Activated naive CD4-positive, alpha-beta T cell (primary cell): ENCODE measurements at places on chromosomes 2 and 18.
A peak's percentile ranks its signal among the peaks of the same experiment; 100 is the strongest.

DNA sequence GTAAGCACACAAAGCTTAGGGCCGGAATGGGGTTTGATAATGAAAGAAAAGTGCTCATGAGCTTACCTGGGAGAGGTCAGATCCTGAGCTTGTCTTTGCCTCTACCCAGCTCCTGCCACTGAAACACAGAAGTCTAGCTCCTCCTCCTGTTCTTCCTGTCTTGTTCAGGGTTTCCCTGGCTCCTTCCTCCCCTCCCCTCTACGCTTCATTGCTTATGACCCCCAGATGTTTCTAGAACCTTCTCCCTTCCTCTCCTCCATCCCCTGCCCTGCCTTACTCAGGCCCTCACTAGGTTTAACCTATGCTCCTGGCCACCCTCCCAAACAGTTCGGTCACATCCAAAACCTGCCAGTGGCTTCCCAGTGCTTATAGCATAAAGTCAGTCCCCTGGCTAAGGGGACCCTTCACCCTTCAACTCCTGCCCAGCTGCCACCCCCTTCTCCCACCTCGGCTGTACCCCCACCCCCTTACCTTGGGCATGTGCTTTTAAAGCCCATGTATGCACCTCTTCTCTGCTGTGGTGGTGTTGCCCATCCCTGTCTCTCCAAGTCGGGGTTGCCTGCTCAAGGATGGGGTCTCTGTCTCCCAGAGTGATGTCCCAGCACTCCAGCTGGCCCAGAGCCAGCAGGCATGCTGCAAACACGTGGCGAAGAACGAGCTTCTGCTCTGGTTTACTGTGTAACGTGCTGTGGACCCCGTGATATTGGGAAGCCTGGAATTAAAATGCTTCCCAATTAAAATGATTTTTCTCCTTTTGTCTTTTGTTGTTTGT is 233.6 kb downstream of the TPGS2 start:
- DNase-seq: no peak

GRCh38 chr2:238024986-238025385 is 35.8 kb upstream of the SCLY start:
- DNase-seq: no peak

GRCh38 chr2:1591978-1592907 is 152.1 kb downstream of the PXDN start:
- DNase-seq: no peak

DNA sequence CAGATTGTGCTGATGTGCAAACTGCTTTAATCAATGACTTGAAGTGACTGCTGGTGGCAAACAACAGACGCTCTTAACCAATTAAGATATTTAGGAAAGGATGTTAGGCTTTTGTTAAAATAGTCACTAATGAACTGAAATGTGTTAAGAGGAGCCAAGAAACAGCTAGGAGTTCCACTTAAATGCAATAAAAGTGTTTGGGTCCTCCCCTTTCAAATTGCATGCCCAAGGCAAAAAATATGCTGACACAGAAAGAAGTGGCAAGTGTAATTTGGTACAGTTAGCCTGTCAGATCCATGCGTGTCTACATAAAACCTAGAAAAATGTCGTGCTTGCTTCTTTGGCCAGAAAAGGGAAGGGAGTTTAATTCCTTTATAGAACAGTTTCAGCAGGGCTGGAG is 61.9 kb downstream of the XRCC5 start:
- no peak for DNase-seq

DNA sequence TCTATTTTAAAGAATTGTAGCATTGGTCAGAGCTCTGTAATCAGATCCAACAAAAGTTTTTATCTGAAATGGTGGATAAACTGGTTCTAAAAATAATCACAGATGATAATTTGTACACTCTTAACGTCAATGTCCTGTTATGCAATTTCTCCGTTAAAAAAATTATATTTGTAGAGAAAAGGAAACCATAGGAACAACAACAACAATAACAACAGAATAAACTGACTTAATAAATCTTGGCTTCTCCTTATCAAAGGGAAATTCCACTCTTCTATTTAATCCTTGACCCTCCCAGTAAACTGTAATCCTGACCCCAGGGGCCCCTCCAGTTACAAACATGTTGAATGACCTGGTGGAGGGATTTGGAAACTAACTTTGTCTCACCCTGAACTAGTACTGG is 78.6 kb upstream of the ZFP36L2 start:
- no peak for DNase-seq

GRCh38 chr18:55110436-55110835 is 151.2 kb upstream of the CCDC68 start:
- DNase-seq: no peak

GRCh38 chr2:234502285-234502918 is 5.5 kb upstream of the ARL4C start:
- DNase-seq: no peak

DNA sequence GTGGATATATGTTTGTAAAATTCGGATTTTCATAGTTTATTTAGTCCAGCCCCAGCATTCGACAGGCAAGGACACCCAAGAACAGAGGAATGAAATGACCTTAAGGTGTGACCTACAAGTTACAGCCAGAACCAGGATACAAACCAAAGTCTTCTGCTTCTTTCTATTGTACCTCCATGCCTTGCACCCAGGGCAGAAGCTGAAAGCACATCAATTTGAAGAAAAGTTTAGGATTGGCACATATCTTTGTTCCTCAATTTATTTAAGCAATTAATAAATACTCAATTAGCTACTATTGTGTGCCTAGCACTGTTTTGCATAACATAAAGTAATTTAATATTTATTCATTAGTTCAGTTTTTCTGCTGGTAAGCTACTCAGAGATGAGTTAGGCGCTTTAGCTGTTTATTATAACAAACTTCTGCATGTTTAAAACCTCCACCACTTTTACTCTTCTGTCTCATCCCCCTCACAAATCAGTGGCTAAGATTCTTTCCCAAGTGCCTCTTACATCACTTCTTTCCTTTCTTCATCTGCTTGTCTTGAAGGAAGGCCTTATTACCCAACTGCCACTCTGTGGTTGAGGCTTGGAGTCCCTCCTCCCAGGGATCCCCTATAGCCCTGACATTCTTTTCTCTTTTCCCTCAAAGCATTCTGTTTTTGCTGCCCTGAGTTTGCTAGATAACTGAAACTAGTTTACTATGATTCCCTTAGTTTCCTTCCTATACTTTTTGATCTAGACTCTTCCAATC is 37.1 kb upstream of the DARS1 start:
- no peak for DNase-seq

DNA sequence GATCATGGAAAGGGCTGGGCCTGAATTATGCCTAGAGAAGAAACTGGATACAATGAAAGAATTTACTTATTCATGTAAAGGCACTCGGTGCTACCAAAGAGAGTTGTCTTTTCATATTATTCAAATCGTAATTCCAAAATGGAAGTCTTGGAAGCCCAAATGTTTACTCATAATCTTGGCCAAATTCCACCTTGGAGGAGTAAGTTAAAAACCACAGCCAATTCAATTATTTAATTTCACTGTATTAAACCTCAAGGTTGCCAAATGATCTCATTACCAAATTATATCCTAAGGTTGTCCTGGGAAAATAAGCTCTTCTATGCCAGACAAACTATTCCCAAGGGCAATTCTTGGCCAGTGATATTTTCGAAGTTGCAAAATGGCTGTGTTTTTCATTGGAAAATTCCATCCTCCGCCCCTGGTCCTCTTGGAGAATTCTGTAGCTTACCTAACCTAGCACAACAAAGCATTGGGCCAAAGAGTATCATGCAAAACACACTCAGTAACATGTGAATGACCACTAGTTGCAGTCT is 11.1 kb upstream of the VPS4B start:
- DNase-seq: no peak

GRCh38 chr2:120509991-120510735 is 164.2 kb downstream of the INHBB start:
- no peak for DNase-seq

- no peak for DNase-seq
Observed at GRCh38 chr2:100334929-100335328, 12.6 kb upstream of the LONRF2 start.

DNA sequence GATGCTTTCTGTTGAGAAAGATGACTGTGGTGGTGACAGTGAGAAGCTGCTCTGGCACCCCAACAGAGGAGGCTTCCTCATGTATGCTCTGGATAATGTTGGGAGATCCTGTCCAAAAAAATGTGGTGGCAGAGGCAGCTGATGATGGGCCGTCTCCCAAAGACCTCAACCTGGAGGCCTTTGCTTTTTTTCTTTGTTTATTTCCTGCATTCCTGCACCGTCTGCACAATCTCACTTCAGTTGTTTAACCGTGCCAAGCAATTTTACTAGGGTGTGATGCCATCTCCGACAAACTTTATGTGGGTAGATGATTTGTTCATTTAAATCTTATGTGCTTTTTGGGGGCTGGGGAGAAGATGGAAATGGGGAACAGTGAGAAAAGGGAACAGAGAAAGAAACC is 62.2 kb upstream of the IGFBP5 start:
- no peak for DNase-seq

- no peak for DNase-seq
Observed at GRCh38 chr2:68487773-68488355, 20.5 kb downstream of the APLF start.

DNA sequence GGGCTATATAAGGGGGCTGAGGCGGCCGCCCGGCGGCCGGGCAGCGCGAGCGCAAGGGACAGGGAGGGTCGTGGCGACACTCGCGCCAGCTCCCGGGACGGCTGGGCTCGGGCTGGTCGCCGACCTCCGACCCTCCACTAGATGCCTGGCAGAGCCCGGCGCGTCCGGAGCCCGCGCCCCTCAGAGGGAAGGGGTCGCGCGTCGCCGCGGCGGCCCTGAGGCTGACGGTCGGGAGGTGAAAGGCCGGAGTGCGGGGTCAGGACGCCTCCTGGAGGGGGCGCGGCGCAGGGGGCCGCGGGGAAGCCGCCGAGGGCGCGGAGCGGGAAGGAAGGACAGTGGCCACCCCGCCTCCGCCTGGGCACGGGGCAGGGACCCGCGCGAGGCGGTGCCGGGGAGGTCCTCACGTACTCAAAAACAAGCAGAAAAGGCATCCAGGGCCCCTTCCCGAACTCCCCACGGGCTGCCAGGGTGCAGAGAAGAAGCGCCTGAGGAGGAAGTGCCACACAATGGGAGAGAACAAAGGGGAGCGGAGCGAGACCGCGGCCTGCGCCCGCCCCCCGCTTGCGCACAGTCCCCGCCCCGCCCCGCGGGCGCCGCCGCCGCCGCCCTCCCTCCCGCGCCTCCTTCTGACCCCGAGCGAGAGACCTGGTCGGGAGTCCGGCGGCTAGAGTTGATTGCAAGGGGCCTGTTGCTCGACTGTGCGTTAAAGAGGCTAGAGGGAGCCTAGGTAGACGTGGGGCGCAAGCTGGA is 776 bp upstream of the KLF7 start:
- peak; percentile 63 for DNase-seq

DNA sequence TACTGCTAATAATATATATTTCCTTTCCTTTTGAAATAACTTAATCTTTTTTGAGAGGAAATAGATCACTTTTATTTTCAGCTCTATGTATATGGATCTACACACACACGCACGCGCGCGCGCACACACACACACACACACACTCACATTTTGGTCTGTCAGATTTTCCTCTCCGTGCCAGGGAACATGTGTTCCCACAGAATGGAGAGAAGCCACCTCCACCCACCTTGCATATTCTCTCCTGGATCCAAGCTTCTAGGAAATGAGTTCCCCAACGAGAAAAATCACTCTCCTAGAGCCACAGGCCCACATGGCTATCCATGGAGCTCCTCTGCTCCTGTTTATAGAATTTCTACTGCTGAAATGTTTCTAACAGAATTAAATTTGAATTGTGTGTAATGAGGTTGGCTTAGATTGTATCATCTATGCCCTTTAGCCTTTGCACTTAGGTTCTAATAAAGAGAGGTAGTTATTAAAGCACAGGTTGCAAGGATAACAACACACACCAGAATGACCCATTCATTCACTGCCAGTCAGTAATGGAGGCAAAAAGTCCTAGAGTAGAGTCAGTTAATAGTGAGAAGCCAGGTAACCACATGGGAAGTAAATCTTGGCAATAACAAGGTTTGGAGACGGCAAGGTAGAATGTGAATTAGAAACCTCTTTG is 19.7 kb downstream of the IFIH1 start:
- no peak for DNase-seq

DNA sequence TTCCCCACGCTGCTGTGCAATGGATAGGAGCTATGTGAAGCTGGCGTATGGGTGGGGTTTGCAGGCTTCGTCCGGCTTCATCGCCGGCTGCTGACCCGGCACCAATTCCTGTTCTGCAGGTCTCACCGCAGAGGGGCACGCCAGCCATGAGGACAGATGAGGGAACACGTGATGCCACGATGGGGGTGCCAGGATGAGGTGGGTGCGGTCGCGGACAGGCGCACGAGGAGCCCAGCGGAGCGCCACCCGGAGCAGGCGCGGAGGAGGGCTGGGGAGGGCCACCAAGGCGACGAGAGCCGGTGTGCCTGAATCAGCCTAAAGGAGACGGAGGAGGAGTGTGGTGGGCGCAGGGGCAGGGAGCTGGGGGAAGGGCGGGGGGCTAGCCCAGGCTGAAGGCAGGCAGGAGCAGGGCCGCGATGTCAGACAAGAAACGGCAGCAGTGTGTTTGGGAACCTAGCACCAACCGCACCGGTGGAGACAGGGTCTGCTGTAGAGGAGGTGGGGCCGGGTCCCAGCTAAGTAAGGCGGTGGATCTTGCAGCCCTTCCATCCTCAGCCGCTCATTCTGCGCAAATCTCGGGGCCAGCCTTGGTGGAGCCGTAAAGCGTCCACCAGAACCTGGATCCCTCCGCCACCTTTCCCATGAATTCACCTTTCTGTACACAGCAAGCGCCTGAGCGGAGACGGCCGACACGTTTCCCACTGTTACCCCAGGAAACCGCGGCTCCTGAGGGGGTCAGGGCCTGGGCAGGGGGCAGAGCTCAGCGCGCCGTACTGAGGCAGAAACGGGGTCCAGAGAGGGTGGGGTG is 17.0 kb upstream of the CD8A start:
- DNase-seq: no peak

DNA sequence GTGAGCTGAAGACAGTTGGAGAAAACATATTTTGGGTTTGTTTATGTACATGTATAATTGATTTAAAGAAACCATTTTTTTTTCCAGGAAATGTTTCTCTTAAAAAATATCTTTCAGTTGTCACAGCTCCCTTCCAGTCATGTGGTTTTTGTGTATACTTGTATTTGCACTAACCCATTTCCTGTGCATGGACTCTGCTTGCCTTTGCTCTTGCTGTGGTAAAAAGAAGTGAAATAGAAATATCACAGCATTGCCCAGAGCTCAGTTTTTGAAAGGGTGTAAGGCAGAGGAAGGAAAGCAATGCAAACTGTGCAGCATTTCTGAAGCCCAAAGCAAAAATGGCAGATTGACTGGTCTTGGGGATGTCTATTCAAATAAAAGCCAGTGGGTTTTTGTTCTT is 10.4 kb upstream of the DOCK10 start:
- no peak for DNase-seq

- no peak for DNase-seq
Observed at GRCh38 chr2:84830095-84830494, 50.8 kb downstream of the TRABD2A start.

GRCh38 chr18:54389143-54389505 is 31.4 kb downstream of the C18orf54 start:
- no peak for DNase-seq

GRCh38 chr18:56851774-56852173 is 200.6 kb downstream of the WDR7 start:
- no peak for DNase-seq

- DNase-seq: no peak
Observed at GRCh38 chr2:176128982-176129796, at the start of gene HOXD8. TSS of gene HOXD8 (plus strand) at chr2:176129705. CDS start at chr2:176130367, 662 bp downstream.

GRCh38 chr18:42765302-42765701 is 350.2 kb downstream of the RIT2 start:
- DNase-seq: no peak

- no peak for DNase-seq
Observed at GRCh38 chr2:191935247-191935646, 88.4 kb upstream of the CAVIN2 start.
